ENCODE measurements at places on chromosomes 6 and 20.

GRCh38 chr6:47687432-47687831 is 10.9 kb upstream of the ADGRF4 start:
- peak; percentile 69 for DNase-seq

GRCh38 chr6:54515013-54515412 is 206.8 kb downstream of the TINAG start:
- DNase-seq, result peak; percentile 30

- no peak for DNase-seq
Observed at GRCh38 chr6:111686249-111686931, 80.7 kb upstream of the TRAF3IP2 start.

- DNase-seq, result no peak
Observed at GRCh38 chr6:21856844-21857243, 263.3 kb downstream of the SOX4 start.

GRCh38 chr6:106275692-106276091 is 49.9 kb downstream of the ATG5 start:
- DNase-seq, result no peak

- DNase-seq, result peak; percentile 18
Observed at GRCh38 chr20:12970372-12970821, 38.4 kb upstream of the SPTLC3 start.

DNA sequence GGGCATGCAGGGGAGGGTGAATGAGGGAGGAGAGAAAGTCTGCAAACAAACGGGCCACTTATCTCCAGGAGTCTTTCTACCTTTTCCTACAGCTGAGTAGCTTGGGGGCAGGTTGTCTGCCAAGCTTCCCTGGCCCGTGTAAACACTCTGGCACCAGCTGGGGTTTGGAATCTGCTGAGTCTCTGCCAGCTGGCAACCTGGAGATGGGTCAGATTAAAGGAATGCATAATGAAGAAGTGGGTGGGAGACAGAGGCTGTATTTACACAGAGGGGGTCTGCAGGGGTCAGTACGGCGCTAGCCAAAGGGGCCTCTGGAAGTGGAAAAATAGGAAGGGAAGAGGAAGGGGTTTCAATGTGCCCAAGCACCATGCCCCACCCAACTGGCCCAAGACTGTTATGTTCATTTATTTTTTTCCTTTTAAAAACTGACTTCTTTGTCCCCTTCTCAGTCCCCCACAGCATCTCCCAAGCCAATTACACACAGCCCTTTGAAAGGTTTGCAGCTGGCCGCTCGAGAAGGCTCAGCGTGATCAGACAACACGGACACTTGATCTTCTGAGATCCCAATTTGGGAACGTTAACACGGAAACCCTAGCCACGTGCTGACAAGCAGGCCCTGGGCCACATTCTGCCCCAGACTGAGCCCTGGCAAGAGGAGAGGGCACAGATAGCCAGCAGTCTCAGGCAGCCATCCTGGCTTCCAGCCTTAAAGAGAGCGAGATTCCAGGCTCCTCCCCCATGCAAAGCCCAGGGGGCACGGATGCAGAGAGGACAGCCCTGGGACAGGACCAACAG is 25.2 kb downstream of the TRAM2 start:
- peak; percentile 99 for DNase-seq

- DNase-seq, result no peak
Observed at GRCh38 chr20:62377615-62378178, 9.2 kb upstream of the RPS21 start.

DNA sequence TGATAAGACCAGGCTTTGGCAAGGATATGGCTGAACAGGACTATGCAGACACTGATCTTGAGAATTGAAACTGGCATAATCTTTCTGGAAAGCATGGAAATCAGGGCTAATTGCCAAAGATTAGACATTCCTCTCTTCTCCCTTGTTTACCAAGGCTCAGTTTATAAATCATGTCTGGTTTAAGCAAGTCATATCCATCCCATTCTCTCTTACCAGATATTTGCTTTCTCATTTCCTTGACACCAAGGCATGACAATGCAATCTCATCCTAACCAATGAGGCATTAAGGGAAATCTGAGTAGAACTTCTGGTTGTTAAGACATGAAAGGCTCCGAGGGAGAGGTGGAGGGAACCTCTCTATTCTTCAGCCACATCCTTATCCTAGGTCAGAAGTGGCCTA is 110.3 kb upstream of the CEP85L start:
- no peak for DNase-seq
